Activated CD4-positive, alpha-beta T cell treated with anti-CD3 and anti-CD28 coated beads, Interleukin-2, amount 50 U/mL, for 4 hours (primary cell): ENCODE measurements at places on chromosomes 12 and 14.

DNA sequence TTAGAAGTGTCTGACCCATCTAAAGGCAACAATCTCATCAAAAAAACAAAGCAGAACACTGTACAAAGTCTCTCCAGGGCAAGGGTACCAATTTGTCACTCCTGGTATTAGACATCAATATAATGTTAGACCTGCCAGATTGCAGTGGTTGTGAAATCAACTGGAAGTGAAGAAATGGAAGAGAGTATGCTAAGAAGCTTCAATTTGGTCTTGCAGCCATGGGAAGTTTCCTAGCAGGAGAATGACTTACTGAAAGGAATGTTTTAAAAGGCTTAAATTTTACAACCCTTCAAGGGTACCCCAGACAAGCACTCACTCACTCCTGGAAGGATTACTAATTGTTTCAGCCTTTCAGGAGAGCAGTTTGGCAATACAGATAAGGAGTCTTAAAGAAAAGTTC lies 18.9 kb downstream of the LLPH start:
- DNase-seq: no peak

- DNase-seq: no peak
These were observed 32.9 kb downstream of the EVL start for GRCh38 chr14:100098171-100098570.

- DNase-seq: no peak
These were observed 30.5 kb upstream of the CCDC63 start for GRCh38 chr12:110816248-110816647.

- DNase-seq: no peak
These were observed 22.8 kb upstream of the MMP17 start for GRCh38 chr12:131805421-131805820.

DNA sequence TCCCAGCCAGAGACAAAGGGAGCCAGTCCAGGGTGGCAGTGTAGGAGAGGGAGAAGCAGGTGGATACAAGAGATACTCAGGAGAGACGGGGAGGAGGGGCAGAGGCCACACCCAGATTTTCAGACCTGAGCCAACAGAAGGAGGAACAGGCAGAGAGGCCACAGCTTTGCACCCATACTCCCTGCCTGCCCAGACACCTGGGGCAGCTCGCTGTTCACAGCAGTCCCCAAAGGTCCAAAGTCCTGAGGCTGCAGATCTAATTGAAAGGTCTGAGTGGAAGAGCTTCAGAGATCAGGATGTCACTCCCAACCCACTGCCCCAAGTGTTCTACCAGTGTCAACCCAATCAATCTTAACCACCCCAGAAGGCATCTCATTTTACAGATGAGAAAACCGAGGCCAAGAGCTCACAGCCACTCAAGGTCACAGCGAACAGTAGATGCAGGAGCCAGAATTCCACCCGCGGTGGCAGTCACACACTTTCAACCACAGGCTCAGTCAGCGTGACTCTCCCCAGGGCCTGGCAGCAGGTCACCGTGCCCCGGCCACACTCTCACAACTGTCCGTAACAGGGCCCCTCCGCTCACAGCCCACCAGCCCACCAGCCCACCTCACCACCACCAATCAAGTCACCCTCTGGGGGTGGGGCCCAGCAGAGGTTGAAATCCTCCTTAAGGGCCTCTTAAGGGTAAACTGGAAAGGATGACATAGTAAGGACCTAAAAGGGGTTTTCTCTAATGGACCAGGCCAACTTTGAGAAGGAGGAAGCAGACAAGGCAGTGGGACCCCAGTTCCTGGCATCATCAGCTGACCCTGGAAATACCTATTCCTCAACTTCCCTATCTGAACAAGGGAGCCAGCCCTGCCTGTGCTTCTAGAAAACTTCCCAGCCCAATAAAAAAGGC lies 33.3 kb downstream of the ACTN1 start:
- no peak for DNase-seq

DNA sequence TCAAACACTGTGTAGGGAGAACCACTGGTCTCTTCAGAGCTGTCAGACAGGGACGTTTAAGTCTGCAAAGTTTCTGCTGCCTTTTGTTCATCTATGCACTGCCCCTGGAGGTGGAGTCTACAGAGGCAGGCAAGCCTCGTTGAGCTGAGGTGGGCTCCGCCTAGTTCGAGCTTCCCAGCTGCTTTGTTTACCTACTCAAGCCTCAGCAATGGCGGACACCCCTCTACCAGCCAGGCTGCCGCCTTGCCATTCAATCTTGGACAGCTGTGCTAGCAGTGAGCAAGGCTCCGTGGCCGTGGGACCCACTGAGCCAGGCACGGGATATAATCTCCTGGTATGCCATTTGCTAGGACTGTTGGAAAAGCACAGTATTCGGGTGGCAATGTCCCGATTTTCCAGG lies 24.6 kb upstream of the YBX3 start:
- DNase-seq: no peak

DNA sequence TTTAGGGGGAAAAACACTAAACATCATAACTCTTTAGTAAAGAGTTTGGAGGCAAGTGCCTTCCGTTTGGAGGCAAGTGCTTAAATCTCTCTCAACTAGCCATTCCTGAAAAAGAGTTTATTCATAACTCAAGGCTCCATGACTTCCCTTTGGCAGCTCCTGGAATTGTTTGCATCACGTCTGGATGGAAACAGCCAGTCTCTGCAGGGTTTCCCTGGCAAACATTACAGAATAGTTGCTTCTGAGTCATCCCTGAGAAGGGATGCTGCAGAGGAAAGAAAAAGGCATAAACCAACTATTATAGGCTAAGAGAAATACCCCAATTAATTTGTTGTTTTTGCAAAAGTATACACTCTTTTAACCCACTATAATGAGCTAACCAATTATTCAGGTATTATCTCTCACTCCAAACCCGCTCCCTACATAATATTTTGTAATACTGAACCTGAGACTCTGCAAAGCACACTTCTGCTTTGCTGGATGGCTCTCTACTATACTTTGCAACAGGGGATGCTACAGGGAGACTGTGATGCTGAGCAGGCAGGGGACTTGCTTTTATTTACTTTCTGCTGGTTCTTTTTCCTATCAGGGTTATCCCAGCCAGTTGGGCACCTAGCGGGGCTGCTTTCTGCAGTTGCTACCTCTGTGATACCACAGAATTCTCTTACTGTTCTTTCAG lies 497.7 kb downstream of the FUT8 start:
- DNase-seq: no peak

- no peak for DNase-seq
These were observed 45.4 kb upstream of the GZMB start for GRCh38 chr14:24679248-24679961.

DNA sequence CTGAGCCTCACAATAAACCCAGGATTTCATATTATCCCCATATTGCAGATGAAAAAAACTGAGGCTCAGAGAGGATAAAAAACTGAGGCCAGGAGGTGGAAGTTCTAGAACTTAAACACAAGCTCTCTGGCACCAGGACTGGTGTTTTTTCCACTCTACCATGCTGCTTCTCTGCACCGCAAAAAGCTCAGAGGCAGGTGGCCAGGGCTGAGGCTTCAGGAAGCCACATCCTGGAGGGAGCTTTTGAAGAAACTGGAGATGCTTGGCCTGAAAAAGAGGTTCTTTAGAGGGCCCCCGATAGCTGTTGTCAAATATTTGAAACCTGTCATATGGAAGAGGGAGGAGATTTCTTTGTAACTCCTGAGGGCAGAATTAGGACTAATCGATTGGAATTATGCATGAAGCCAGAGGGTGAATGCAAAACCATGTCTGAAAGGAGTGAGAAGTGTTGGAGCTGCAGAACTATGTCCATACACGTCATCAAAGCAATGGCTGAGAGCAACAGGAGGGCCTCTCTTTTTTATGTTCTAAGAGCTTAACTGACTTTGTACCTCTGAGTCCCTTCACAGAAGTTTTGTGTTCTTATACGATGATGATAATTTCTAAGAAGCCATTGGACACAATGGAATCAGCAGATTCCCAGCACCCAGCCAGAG lies 448.6 kb downstream of the FUT8 start:
- DNase-seq: no peak

DNA sequence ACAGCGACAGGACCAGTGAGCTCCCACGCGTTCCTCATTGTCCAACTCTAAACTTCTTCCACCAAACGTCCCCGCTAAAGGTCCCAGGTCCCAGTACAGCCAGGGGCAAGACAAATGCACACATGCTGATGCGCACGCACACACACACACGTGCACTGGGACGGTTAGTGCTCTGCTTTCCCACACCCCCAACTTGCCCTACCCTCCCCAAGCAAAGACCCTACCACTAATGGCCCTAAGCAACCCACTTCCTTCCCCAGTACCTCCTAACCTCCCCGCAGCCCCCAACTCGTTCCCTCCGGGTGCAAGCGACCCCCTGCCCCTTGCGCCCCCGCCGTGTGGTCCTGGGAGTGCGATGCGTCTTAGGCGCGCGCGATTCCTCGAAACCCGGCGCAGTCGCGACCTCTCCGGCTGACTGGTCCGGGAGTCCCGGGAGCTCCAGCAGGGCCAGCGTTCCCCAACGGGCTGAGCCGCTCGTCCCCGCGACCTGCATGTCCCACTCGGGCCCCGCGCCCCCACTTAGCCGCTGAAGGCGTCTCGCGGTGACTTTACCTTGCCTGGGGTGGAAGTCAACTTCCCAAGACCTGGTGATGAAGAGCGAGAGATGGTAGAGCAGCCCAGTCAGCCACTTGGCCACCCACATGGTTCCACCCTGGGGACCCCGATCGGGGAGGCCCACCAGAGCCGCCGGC lies 578 bp downstream of the ADAMTS20 start:
- no peak for DNase-seq

DNA sequence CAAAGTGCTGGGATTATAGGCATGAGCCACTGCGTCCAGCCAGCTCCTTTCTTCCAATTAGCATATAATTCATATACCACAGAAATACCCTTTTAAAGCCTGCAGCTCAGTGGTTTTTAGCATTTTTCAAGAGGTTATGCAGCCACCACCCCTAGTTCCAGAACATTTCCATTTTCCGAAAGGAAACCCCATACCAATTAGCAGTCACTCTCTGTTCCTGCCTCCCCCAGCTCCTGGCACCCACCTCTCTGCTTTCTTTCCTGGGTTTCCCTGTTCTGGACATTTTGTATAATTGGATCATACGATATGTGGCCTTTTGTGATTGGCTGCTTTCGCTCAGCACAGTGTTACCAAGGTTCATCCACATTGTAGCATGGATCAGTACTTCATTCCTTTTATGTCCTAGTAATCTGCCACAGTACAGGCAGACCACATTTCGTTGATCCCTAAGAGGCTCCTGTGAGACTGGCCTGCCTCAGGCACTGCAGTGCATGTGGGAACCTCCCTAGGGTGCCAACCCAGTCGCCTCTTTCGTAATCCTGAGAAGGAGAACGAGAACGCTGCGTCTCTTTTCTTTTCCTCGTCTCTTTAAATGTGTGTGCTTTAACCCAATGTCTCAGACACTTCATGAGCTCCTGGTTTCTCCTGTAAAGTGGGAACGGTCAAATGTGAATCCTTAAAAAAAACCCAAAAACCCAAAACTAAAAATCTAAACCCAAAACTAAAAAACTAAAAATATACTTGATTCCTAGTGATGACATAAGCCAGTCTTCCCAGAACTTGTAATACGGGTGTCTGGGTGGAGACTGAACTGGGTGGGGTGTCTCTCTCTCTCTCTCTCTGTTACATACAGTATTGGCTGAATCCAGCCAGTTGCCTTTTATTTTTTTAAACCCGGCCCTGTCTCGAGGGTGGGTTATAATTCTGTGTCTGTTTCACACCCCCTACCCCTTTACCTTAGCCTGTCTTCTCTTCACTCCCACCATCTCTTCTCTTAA lies 14.7 kb downstream of the AACS start:
- DNase-seq: no peak

DNA sequence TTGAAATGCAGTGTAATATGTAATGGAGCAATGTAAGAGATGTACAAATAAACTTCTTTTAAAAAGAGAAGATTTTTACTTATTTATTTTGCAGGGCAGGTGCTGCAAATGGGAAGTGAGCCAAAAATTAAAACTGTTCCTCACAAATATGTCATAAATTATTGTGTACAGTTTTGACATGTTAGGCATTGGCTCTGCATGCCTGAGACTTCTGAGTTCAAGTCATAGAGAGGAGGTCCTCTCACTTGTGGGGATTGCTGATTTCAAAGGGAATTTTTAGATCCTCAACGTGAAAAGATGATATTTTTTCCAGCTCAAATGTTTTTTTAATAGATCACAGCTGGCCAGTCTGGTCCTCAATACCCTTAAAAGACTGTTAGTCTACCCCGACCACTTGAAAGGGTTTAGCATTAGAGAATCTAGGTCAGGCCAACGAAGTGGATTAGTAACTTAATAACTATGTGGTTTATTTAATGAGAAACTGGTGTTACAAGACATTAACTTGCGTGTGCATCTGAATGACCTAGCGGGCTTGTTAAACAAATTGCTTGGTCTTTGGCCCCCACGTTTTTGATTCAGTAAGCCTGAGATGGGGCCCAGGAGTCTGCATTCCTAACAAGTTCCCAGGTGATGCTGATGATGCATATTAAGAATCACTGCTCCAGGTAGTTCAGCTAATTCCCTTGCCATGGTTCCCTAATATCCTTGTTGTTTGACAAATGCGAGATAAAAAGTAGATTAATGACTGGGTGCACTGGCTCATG lies 30.9 kb upstream of the WDR89 start:
- DNase-seq: no peak

DNA sequence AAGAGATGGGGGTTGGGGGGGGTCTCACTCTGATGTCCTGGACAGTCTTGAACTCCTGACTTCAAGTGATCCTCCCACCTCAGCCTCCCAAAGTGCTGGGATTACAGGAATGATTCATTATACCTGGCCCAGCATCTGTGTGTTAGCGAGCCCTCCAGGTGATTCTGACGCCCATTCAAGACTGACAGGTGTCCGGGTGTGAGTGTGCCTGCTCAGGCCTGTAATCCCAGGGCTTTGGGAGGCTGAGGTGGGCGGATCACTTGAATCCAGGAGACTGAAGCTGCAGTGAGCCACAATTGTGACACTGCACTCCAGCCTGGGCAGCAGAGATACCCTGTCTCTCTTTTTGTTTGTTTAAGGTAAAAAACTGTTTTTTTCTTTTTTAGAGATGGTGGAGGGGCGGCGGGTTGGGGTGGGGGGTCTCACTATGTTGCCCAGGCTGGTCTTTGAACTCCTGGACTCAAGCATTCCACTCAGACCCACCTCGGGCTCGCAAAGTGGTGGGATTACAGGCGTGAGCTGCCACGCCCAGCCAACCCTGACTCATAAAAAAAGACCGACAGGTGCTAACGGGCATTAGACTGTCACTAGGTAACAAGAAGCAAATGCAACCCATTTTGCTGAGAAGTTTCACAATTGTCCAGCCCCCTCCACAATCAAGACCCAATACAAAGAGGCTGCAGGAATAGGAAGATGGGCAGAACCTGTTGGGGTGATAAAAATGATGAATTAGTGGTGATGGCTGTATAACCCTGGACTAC lies 4.7 kb downstream of the VSIG10 start:
- DNase-seq: no peak
